CD4-positive, CD25-positive, alpha-beta regulatory T cell (primary cell): ENCODE measurements at places on chromosomes 3 and 15. TPM values are rescaled to one million over a fixed set of nuclear protein-coding genes. Genes with fewer than 3 reads are reported as not detected.

DNA sequence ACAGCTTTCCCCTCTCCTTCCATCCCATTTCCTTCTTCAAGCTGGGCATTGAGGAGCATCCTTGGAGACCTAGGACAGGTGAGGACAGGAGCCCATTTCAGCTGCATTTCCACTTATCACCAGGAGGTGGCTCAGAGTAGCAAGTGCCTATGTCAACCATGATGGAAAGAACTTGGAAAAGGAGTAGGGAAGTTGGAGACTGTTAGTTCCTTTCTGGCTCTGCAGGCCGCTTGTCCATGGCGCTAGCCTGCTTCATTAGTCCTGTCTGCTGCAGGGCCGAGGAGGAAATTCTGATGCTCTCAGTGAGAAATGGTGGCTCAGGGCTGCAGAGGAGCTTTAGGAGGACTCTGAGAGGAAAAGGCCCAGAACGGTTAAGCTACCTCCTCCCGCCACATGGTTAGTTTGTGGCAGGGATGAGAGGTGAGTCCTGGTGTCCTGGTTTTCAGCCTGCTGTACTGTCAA lies 7.0 kb upstream of the CD276 start:
- no peaks in the 10 kb centered on the region for H3K36me3 ChIP-seq
- no peak overlapping the region for H3K27ac ChIP-seq
- H3K27me3 ChIP-seq, result peaks cover 10% of the 10 kb centered on the region
- H3K4me3 ChIP-seq, result no peak overlapping the region
- DNase-seq, result peak; percentile 31

DNA sequence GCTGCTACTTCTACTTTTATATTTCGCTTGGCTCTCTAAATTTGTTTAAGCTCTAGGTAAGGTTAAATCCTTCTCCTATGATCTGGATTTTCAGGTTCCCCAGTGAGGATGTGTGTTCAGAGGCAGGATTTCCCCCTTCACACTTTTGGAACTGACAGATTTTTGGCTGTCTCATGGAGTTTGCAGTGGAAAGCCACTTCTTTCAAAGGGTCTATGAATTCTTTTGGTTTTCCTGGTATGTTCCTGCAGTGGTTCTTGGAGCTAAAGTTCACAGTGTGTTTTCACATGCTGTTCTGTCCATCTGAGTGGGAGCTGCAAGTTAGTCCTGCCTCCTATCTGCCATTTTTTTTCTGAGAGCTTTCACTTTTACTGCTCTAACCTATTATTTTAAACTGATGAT lies 21.6 kb upstream of the TIGIT start:
- H3K27me3 ChIP-seq, result no peaks in the 10 kb centered on the region
- no peaks in the 10 kb centered on the region for H3K36me3 ChIP-seq
- no peaks in the 10 kb centered on the region for H3K4me1 ChIP-seq
- H3K27ac ChIP-seq, result no peak overlapping the region
- H3K4me3 ChIP-seq, result no peak overlapping the region

The OTOL1 gene
- total RNA-seq, result not detected

DNA sequence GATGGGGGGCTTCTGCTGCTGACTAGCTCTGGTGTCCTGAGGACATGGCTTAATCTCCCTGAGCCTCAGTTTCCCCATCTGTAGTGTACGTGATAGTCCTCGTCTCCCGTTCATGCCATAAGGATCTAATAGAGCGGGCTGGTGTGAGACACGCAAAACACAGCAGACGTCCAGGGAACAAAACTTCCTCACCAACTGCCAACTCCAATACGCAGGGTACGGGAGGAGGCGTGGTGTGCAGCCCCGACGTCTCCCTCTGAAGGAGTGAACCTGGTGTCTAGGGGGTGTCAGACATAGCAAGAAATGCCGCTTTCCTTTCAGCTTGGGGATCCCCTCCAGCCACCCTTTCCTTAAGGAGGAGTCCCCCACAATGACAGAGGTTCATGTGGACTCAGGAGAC lies 55.0 kb downstream of the SMAD6 start:
- no peak overlapping the region for H3K4me3 ChIP-seq
- H3K27me3 ChIP-seq, result no peaks in the 10 kb centered on the region
- no peaks in the 10 kb centered on the region for H3K36me3 ChIP-seq

DNA sequence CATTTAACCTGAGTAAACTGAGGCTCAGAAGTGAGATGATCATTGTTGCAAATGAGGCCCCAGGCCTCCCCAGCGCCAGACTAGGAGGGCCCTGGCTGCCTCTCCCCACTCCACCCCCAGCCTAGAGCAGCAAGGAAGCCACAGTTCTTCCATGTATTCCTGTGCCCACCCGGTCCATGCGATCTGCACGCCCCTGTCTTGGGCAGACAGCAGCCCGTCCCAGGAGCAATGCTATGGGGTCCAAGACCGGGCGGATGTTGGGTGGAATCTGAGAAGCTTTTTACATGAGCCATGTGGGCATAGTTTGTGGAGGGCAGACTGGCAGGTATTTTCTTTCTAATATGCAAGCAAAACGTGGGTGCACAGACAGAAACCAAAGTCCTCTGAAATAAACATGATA lies 15.1 kb downstream of the SH2D7 start:
- H3K36me3 ChIP-seq, result no peaks in the 10 kb centered on the region
- H3K27ac ChIP-seq, result no peak overlapping the region
- DNase-seq, result peak; percentile 45
- H3K4me3 ChIP-seq, result no peak overlapping the region

DNA sequence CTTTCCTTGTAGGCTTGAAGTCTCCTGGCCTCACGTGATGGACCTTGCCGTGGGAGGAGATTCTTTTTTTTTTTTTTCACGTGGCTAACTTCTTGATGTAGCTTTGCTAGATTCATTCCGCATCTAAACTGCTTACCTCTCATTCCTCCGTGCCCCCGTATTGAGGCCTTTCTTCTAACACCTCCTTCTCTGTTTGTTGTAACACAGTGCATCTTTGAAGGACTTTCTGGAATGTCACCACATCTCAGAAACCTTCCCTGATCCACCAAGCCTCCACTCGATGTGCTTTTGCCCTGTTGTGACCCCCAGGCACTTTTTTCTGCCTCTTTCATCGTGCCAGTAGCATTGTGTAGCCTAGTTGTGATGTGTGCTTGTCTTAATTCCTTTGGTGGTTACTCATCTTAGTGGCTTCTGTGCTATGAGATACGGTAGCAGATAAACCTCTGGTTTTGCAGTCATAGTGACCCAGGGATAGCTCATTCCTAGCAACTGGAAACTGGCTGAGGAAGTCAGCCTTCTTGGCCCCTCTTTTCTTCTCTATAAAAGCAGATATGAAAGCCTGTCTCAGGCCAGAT lies 1.6 kb upstream of the BNC1 start:
- H3K36me3 ChIP-seq, result no peaks in the 10 kb centered on the region
- H3K4me1 ChIP-seq, result no peaks in the 10 kb centered on the region

DNA sequence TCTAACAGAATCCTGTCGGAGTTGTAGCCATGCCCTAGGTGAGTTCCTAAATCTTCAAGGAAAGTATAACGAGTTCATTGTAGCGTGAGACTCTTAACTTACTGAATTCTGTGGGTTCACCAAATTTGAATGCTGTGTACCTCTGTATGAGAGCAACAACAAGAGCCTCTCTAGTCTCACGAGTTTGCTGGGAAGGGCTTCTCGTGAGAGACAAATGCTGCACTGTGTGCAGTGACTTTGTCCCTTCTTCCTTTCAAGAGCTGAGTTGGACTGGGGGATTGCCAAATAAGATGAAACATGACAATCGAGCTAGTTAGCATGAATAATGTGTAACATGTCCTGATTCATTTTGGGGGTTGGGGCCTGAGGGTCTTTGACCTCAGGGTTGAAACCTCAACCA lies 32.2 kb downstream of the KAT2B start:
- H3K27me3 ChIP-seq, result no peaks in the 10 kb centered on the region
- H3K4me1 ChIP-seq, result peaks cover 13% of the 10 kb centered on the region
- H3K36me3 ChIP-seq, result peaks cover 48% of the 10 kb centered on the region
- no peak for DNase-seq
- H3K27ac ChIP-seq, result no peak overlapping the region

- no peaks in the 10 kb centered on the region for H3K27me3 ChIP-seq
- no peak for DNase-seq
- H3K27ac ChIP-seq, result no peak overlapping the region
- no peaks in the 10 kb centered on the region for H3K4me1 ChIP-seq
These were observed 33.4 kb downstream of the GRIP2 start for GRCh38 chr3:14506626-14507304.

GRCh38 chr15:89794627-89795241 lies 18.6 kb downstream of the MESP2 start:
- H3K36me3 ChIP-seq, result no peaks in the 10 kb centered on the region
- no peak overlapping the region for H3K27ac ChIP-seq
- H3K4me1 ChIP-seq, result no peaks in the 10 kb centered on the region

GRCh38 chr3:110062716-110063115 lies 725.4 kb upstream of the DPPA4 start:
- no peaks in the 10 kb centered on the region for H3K4me1 ChIP-seq
- H3K27me3 ChIP-seq, result no peaks in the 10 kb centered on the region
- H3K27ac ChIP-seq, result no peak overlapping the region

DNA sequence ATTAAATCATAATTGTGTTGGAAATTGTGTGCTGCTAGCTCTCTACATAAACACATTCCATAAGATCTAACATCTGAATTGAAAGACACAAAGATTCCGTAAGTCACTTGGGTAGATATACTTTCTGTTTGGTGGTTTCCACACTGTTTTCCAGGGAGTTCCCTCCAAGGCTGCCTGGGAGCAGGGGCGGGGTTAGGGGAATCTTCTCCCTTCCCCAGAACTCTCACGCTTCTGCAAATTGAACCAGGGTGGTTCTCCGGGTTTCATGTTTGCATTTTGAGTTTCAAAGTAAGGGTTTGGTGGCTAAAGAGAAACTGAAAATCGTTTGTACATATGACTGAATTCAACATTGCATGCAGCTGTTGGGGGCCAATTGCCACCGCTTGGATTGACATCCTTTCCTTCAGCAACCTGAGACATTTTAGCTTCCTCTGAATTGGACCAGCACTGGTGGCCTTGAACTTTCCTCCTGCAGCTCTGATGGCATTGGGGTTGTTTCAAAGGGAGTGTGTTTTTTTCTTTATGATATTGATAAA lies 192.7 kb upstream of the FEZF2 start:
- no peak overlapping the region for H3K4me3 ChIP-seq
- H3K27me3 ChIP-seq, result no peaks in the 10 kb centered on the region
- H3K27ac ChIP-seq, result no peak overlapping the region

GRCh38 chr15:50145451-50145872 lies 26.4 kb upstream of the ATP8B4 start:
- no peak overlapping the region for H3K4me3 ChIP-seq
- peaks cover 2% of the 10 kb centered on the region for H3K27me3 ChIP-seq
- no peaks in the 10 kb centered on the region for H3K4me1 ChIP-seq
- H3K27ac ChIP-seq, result no peak overlapping the region
- H3K36me3 ChIP-seq, result no peaks in the 10 kb centered on the region

The TMEM207 gene
- total RNA-seq, result not detected

DNA sequence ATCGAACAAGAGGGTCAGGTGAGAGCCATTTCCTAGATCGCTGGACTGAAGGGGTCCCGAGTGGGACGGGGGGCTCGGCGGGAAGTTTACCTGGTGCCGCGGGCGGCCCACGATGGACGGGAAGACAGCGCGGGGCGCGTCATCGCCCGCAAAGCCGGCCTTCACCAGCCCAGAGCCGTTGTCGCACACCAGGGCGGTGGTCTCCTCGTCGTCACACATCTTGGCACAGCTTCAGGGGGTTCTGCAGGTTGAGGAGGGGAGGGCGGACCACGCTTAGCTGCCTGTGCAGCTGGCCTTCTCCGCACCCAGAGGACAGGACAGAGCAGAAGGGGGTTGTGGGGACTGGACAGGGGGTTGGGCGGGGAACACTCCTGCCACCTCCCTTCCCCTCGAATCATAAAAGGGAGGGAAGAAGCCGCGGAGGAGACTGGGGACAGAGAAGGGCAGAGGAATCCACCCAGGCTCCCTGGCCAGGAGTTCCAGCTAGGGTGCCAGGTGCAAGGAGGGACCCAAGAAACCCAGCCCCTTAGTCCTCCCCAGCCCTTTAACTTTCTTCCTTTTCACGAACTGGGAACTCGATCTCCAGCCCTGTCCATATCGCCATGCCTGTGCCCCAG lies 651 bp downstream of the ACTC1 start:
- no peaks in the 10 kb centered on the region for H3K36me3 ChIP-seq
- H3K4me3 ChIP-seq, result no peak overlapping the region
- peaks cover 14% of the 10 kb centered on the region for H3K27me3 ChIP-seq
- no peaks in the 10 kb centered on the region for H3K4me1 ChIP-seq

DNA sequence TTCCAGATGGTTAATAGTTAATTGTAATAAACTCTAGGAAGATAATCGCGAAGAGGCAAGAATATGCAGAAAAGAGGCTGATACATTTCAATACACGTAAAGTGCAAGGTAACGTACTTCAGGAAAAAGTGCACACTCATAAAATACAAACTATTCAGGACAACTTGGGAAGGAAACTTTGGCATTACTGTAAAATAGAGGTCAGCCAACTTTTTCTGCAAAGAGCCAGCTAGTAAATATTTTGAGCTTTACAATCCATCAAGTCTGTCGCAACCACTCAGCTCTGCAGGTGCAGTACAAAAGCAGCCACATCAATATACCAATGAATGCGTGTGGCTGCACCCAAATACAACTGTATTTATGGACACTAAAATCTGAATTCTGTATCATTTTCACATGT lies 51.6 kb upstream of the THUMPD3 start:
- H3K36me3 ChIP-seq, result no peaks in the 10 kb centered on the region
- H3K4me1 ChIP-seq, result no peaks in the 10 kb centered on the region
- no peak overlapping the region for H3K27ac ChIP-seq
- peaks cover 4% of the 10 kb centered on the region for H3K27me3 ChIP-seq

DNA sequence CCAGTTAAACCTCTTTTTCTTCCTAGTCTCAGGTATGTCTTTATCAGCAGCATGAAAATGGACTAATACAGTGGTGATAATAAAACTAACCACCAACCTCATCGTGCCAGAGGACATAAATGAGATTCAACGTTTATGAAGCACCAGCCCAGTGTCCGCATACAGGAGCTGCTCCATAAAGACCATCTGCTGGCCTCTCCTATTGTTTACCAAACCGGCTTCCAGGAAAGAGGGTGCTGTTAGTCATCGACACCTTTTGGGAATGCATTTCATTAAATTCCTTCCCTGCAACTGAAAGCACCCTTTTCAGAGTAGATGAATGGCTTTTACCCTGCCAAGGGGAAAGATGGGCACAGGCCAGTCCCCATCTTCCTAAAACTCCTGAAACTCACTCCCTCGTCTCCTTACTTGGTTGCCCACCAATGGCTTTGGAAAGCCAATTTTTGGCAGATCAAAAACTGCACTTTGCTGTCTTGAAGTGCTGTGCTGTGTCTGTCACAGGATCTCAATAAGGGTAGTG lies 122.1 kb downstream of the AQP9 start:
- no peak overlapping the region for H3K27ac ChIP-seq
- no peaks in the 10 kb centered on the region for H3K27me3 ChIP-seq
- no peaks in the 10 kb centered on the region for H3K36me3 ChIP-seq
- H3K4me3 ChIP-seq, result no peak overlapping the region
- H3K4me1 ChIP-seq, result peaks cover 9% of the 10 kb centered on the region
- DNase-seq, result no peak

DNA sequence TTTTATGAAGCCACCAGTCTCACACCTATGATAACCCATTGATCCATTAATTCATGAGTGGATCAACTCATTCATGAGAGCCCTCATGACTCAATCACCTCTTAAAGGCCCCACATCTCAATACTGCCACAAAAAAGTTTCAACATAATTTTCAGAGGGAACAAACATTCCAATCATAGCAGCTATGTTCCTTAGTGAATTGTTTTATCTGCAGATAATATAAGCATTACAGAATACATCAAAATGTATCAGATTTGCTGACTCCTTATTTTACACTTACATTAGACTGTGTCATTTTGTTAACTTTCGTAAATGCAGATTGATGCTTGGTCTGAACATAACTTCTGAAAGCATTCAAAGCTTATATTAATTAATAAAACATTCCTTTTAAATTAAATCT lies 155.3 kb upstream of the MBNL1 start:
- H3K36me3 ChIP-seq, result no peaks in the 10 kb centered on the region
- no peaks in the 10 kb centered on the region for H3K27me3 ChIP-seq
- no peak overlapping the region for H3K27ac ChIP-seq
